Neural crest cell (in vitro differentiated cells): ENCODE measurements at places on chromosomes 13 and 19. TPM values are rescaled to one million over a fixed set of nuclear protein-coding genes. Genes with fewer than 3 reads are reported as not detected.
A peak's percentile ranks its signal among the peaks of the same experiment; 100 is the strongest.

GRCh38 chr13:66200555-66200954, 1029.6 kb downstream of the PCDH9 start:
- no peak overlapping the region for H3K4me3 ChIP-seq
- H3K27ac ChIP-seq: no peak overlapping the region
- H3K4me1 ChIP-seq: no peaks in the 10 kb centered on the region
- H3K27me3 ChIP-seq: no peaks in the 10 kb centered on the region

DNA sequence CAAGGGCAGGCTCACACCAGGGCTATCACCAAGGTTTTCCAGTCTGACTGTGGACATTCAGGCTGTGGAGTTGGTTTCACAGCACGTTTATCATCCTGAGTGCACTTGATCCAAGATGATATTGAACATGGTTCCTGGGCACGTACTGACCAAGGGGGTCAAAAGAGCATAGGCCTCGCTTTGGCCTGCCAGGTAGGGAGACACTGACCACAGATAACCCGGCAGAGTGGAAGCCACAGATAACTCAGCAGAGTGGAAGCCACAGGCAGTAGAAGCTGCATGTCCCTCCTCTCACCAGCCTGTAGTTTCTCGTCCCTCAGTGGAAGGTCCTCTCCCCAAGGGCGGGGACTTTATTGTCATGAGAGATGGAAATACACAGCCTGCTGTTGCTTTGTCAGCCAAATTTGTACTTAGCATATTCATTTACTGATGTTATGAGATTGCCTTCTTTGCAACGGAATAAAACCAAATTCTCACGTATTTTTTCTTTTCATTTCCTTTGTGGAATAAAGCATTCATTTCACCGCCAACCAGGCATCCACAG, 8.8 kb upstream of the KRTDAP start:
- H3K27ac ChIP-seq: no peak overlapping the region
- no peak for DNase-seq
- H3K4me1 ChIP-seq: no peaks in the 10 kb centered on the region
- H3K36me3 ChIP-seq: no peaks in the 10 kb centered on the region

DNA sequence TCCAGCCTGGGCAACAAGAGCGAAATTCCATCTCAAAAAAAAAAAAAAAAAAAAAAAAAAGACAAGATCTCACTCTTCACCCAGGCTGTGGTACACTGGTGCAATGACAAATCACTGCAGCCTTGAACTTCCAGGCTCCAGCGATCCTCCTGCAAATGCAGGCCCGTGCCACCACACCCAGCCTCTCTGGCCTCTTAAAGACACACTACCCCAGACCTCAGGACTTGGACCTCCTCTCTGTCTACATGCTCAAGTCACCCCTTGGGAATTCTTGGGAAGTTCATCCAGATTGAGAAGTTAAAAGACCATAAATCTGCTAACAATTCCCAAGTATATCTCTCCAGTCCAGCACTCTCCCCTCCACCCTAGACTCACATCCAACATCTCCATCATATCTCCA, 10.6 kb upstream of the HIPK4 start:
- H3K4me1 ChIP-seq: peaks cover 28% of the 10 kb centered on the region
- no peak overlapping the region for H3K27ac ChIP-seq
- H3K27me3 ChIP-seq: no peaks in the 10 kb centered on the region
- DNase-seq: no peak
- no peak overlapping the region for H3K4me3 ChIP-seq

- no peak overlapping the region for H3K4me3 ChIP-seq
- no peaks in the 10 kb centered on the region for H3K36me3 ChIP-seq
- H3K4me1 ChIP-seq: peaks cover 7% of the 10 kb centered on the region
- no peak for DNase-seq
Observed at GRCh38 chr19:55161571-55162322, 4.2 kb upstream of the TNNI3 start.

GRCh38 chr13:24053519-24054251, 106.8 kb upstream of the SPATA13 start:
- DNase-seq: peak; percentile 23

GRCh38 chr19:16367261-16367683, 42.6 kb downstream of the KLF2 start:
- H3K27ac ChIP-seq: no peak overlapping the region
- DNase-seq: no peak
- H3K36me3 ChIP-seq: no peaks in the 10 kb centered on the region
- H3K4me3 ChIP-seq: no peak overlapping the region
- H3K4me1 ChIP-seq: peaks cover 4% of the 10 kb centered on the region

DNA sequence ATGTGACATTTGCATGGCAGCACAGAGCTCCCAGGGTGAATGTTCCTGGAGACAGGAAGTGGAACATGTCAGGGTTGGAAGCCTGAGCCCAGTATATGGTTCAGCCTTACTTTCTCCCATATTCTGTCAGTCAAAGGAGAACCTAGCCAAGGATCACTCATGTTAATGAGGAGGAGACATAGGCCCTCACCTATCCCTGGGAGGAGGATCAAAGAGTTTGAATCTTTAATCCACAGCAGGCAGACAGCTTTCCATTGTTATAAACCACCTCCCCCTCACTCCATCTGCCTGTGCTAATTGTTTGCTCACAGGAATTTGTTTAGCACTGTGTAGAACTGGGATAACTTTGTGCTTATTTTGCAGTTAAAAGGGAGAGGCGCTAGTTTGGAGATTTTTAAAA, 1069.1 kb downstream of the EFNB2 start:
- H3K27me3 ChIP-seq: no peaks in the 10 kb centered on the region
- H3K4me1 ChIP-seq: peaks cover 12% of the 10 kb centered on the region
- H3K27ac ChIP-seq: no peak overlapping the region
- H3K4me3 ChIP-seq: no peak overlapping the region
- no peak for DNase-seq

DNA sequence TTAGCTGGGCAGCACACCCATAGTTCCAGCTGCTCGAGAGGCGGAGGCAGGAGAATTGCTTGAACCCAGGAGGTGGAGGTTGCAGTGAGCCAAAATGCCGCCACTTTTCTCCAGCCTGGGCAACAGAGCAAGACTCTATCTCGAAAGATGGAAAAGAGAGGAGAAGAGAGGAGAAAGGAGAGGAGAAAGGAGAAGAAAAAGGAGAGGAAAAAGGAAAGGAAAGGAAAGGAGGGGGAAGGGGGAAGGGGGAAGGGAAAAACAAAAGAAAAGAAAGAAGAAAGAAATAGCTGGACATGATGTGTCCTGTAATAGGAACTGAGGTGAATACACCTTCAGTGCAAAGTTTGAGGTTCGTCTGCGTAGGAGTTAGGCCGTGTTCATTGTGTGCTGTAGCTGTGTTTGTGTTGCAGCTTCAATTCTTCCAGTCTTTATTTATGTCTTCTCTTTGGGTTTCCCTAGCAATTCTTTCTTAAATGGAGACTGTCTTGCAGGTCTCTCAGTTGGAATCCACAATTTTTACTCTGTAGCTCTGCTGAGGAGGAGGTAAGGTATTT, 13.4 kb downstream of the ZNF607 start:
- H3K36me3 ChIP-seq: peaks cover 70% of the 10 kb centered on the region
- no peaks in the 10 kb centered on the region for H3K27me3 ChIP-seq
- DNase-seq: no peak

- no peaks in the 10 kb centered on the region for H3K4me1 ChIP-seq
- H3K27ac ChIP-seq: no peak overlapping the region
- peaks cover 2% of the 10 kb centered on the region for H3K36me3 ChIP-seq
- no peaks in the 10 kb centered on the region for H3K27me3 ChIP-seq
Observed at GRCh38 chr19:7280940-7281666, 13.1 kb downstream of the INSR start.

- H3K36me3 ChIP-seq: peaks cover 10% of the 10 kb centered on the region
- DNase-seq: no peak
- peaks cover 36% of the 10 kb centered on the region for H3K4me1 ChIP-seq
- H3K27me3 ChIP-seq: peaks cover 7% of the 10 kb centered on the region
- H3K27ac ChIP-seq: peak overlapping the region; percentile 68
- H3K4me3 ChIP-seq: no peak overlapping the region
Observed at GRCh38 chr19:43592800-43593350, 3.1 kb downstream of the IRGQ start.

GRCh38 chr13:48655291-48655690, 1.6 kb downstream of the CYSLTR2 start:
- no peak overlapping the region for H3K27ac ChIP-seq
- no peaks in the 10 kb centered on the region for H3K27me3 ChIP-seq
- H3K4me3 ChIP-seq: no peak overlapping the region
- H3K4me1 ChIP-seq: peaks cover 20% of the 10 kb centered on the region

GRCh38 chr13:41411522-41411921, 45.8 kb upstream of the RGCC start:
- peaks cover 3% of the 10 kb centered on the region for H3K27me3 ChIP-seq
- DNase-seq: no peak
- no peak overlapping the region for H3K4me3 ChIP-seq
- H3K4me1 ChIP-seq: peaks cover 5% of the 10 kb centered on the region
- H3K36me3 ChIP-seq: no peaks in the 10 kb centered on the region

GRCh38 chr13:70249332-70250064, 141.2 kb upstream of the KLHL1 start:
- no peaks in the 10 kb centered on the region for H3K27me3 ChIP-seq
- no peak for DNase-seq
- H3K27ac ChIP-seq: no peak overlapping the region
- peaks cover 16% of the 10 kb centered on the region for H3K4me1 ChIP-seq
- H3K36me3 ChIP-seq: no peaks in the 10 kb centered on the region

GRCh38 chr19:43748685-43749084, 6.1 kb downstream of the SMG9 start:
- H3K4me1 ChIP-seq: peaks cover 22% of the 10 kb centered on the region
- H3K27me3 ChIP-seq: no peaks in the 10 kb centered on the region
- no peak overlapping the region for H3K4me3 ChIP-seq

DNA sequence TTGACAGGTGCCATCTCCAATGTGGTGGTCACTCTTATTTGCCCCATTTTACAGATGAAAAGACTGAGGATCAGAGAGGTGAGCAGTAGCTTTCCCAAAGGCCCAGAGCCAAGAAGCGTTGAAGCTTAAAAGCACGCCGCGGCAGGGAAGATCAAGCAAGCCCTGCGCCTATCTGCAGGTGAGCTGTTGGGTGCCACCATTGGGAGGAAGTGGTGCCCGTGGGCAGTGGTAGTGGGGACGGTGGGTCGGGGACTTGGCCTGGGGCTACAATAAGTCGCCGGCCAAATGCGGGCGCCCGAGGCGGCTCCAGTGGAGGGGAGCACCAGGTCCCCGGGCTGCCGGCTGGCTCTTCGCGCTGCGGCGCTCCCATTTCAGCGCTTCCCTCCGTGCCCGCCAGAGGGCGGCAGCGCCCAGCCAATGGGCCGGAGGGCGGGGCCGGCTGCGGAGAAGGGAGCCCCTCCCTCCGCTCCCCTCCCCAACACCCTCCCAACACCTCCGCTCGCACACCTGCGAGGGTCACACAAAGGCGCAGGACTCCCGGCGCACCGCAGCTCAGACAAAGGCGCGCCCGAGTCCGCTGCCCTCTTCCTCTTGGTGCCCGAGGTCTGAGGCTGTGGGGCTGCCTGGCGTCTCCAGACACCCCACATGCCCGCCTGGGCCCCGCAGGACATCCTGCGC, 744 bp upstream of the POU2F2 start:
- peaks cover 72% of the 10 kb centered on the region for H3K27me3 ChIP-seq
- peaks cover 17% of the 10 kb centered on the region for H3K4me1 ChIP-seq
- H3K27ac ChIP-seq: no peak overlapping the region
- peak; percentile 76 for DNase-seq

GRCh38 chr13:39144941-39145533, 106.8 kb downstream of the NHLRC3 start:
- DNase-seq: peak; percentile 58
- H3K27ac ChIP-seq: no peak overlapping the region
- peaks cover 9% of the 10 kb centered on the region for H3K4me1 ChIP-seq

GRCh38 chr13:80684217-80684991, 343.5 kb upstream of the SPRY2 start:
- H3K36me3 ChIP-seq: peaks cover 8% of the 10 kb centered on the region
- H3K4me3 ChIP-seq: peak overlapping the region; percentile 68
- H3K4me1 ChIP-seq: peaks cover 31% of the 10 kb centered on the region
- DNase-seq: no peak
- no peaks in the 10 kb centered on the region for H3K27me3 ChIP-seq

DNA sequence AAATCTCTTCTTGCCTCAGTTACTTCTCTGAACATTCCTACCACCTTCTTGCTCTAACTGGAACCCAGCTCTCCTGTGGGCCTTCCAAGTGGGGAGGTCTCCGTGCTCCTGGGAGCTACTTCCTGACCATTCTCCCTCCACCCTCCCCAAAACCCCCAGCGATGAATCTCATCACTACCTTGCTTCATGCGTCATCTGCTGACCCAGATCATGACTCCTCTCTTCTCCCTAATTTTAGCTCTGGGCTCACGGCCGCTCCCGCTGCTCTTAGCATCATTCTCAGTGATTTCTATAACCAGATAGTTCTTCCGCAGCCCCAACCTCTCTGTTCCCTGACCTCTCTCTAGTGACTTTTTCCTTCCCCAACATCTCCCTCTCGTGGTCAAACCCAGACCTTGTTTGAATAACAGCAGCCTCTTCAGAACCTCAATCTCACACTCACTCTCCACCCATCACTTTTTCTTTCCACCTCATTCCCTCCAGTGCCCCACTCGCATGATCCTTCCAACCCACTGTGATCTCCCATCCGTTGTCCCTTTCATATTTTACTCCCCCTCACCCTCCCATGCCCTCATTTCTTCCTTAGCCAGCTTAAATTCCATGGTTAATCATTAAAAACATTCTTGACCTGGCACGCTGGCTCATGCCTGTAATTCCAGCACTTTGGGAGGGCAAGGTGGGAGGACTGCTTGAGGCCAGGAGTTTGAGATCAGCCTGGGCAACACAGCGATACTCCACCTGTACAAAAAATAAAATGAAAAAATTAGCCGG, 21.8 kb downstream of the MRPS12 start:
- no peaks in the 10 kb centered on the region for H3K36me3 ChIP-seq
- DNase-seq: peak; percentile 38

- H3K4me1 ChIP-seq: peaks cover 17% of the 10 kb centered on the region
- no peak for DNase-seq
Observed at GRCh38 chr13:79987323-79987722, 353.6 kb downstream of the SPRY2 start.

DNA sequence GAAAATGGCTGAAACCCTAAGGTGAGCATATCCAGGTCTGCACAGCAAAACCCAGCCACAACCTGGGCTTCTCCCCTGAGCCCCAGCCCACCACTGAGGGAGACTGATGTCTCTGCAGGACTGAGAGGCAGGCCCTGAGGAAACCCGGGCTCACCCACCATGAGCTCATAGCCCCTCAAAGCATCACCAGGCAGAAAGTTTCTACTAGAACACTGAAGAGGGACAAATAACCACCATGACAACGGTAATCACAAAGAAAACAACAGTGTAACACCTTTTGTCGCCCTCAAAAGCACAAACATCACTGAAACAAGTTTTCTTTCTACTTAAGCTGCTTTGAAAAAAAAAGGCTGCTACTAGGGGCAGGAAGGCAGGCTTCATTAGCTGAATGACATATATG, 29.8 kb downstream of the TSHZ3 start:
- H3K27me3 ChIP-seq: peaks cover 4% of the 10 kb centered on the region
- H3K4me3 ChIP-seq: no peak overlapping the region
- no peak for DNase-seq
- H3K27ac ChIP-seq: no peak overlapping the region

- H3K27me3 ChIP-seq: no peaks in the 10 kb centered on the region
- H3K4me3 ChIP-seq: no peak overlapping the region
- no peaks in the 10 kb centered on the region for H3K4me1 ChIP-seq
- no peak overlapping the region for H3K27ac ChIP-seq
- H3K36me3 ChIP-seq: no peaks in the 10 kb centered on the region
- DNase-seq: no peak
Observed at GRCh38 chr13:81929988-81930387, 1589.1 kb upstream of the SPRY2 start.

GRCh38 chr19:3556978-3557460, 367 bp downstream of the MFSD12 start:
- H3K4me3 ChIP-seq: peak overlapping the region; percentile 93
- DNase-seq: no peak
- H3K27ac ChIP-seq: peak overlapping the region; percentile 71
- no peaks in the 10 kb centered on the region for H3K36me3 ChIP-seq
- H3K27me3 ChIP-seq: peaks cover 2% of the 10 kb centered on the region

The ZMYM5 gene
- 13.8 and 15.3 TPM in 2 replicates for total RNA-seq

The ZNF723 gene
- total RNA-seq: not detected in 2 replicates

The ZNF787 gene
- 47.7 and 48.1 TPM in 2 replicates for total RNA-seq

The SLC17A7 gene
- total RNA-seq: 0.23 TPM in 1 of 2 replicates, not detected in the other

The TNFAIP8L1 gene
- total RNA-seq: 7.0 and 8.0 TPM in 2 replicates

The GJB6 gene
- not detected in 2 replicates for total RNA-seq

The KIR3DL1 gene
- not detected in 2 replicates for total RNA-seq
